ENCODE measurements at places on chromosomes 3 and 15. TPM values are rescaled to one million over a fixed set of nuclear protein-coding genes. Genes with fewer than 3 reads are reported as not detected.

DNA sequence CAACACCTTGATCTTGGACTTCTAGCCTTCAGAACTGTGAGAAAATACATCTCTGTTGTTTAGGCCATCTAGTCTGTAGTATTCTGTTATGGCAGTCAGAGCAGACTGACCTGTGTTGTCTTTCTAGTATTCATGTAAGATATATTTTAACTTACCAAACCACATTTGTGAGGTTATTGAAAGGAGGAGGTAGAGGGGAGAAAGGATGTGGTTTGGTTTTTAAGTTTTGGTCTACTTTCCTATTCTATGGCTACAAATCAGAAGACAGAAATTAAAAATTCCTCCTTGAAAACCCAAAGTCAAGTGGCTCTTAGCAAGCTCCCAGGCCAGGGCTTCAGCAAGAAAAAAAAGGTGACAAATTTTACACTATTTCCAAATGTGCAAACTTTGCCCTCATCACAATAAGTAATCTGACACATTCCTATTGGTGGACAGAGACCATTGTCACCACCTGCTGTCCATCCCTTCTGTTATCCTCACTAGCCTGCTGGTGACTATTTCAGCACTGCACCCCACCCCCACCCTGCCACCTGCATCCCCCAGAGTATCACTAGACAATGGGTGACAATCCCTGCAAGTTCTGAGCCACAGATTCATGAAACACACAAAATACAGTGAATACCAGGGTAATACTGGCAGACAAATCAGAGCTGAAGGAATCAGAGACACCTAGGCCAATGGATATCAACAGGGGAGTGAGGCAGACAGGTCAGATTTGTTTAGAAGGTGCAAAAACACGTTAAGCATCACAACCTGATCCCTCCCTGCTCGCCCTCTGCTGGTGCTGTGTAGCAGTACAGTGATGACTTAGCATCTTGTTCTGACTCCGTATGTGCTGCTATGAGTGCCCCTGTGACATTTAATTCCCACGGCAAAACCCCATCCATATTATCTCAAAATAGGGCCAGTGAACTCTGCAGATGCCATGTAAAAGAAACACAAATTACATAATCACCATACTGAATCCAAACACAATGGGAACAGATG lies 79.0 kb upstream of the DCLK3 start:
- no peaks in the 10 kb centered on the region for H3K36me3 ChIP-seq
- no peak overlapping the region for H3K27ac ChIP-seq
- H3K4me1 ChIP-seq = no peaks in the 10 kb centered on the region

DNA sequence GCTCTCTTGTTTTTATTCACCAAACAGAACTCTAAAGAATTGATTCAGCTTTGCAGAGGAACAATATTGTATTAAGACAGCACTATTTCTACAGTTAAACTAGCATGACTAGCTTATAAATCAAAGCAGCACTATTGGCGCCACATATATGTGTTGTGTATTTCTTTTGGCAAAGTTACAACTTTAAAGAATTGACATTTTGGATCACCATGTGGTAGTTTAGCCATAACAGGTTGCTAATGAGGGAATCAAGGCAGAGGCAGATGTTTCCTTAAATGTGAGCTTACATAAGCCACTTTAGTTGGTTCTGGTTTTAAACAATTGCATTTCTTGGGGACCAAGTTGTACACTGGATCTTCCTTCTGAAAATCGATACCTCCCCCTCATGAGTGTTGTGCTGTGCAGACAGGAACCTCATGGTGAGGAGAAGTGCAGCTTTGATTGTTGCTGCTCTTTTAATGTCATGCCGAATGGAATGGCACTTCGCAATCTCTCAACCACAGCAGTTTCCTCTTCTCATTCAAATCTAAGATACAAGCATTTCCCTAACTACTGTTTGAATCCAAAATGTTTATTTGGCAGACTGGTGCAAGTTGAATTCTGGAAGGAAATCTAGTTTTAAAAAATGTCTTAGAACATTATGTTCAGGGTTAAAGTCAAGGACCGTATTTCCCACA lies 151.2 kb downstream of the MYRIP start:
- H3K36me3 ChIP-seq = no peaks in the 10 kb centered on the region
- H3K27me3 ChIP-seq = no peaks in the 10 kb centered on the region
- no peak overlapping the region for H3K4me3 ChIP-seq
- no peak overlapping the region for H3K27ac ChIP-seq

DNA sequence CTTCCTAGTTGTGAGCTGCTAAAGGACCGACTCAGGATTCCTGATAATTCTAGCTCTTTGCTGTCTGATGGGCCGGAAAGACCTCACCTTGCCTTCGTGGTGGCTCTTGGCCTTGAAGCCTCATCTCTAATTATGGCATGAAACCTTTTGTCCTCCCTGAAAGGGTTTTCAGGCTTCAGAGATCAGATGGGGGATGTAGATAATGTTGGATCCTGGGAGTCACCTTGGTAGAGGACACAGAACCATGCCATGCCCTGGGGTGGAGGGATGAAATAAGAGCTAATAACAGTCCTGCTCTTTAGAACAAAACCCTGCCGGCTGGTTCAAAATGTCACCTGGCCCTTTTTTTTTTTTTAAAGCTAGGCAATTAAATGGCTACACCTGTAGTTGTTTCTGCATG lies 50.8 kb upstream of the SYN2 start:
- DNase-seq = no peak
- no peak overlapping the region for H3K27ac ChIP-seq
- H3K4me3 ChIP-seq = no peak overlapping the region
- no peaks in the 10 kb centered on the region for H3K4me1 ChIP-seq
- H3K36me3 ChIP-seq = no peaks in the 10 kb centered on the region
- H3K27me3 ChIP-seq = peaks cover 12% of the 10 kb centered on the region

GRCh38 chr15:101172501-101173071 lies 79.3 kb downstream of the CHSY1 start:
- no peak for DNase-seq
- no peak overlapping the region for H3K27ac ChIP-seq
- H3K36me3 ChIP-seq = 0 out of 3 replicates have a peak, but pooled peaks cover 6% of the 10 kb centered on the region
- peaks cover 35% of the 10 kb centered on the region for H3K4me1 ChIP-seq

DNA sequence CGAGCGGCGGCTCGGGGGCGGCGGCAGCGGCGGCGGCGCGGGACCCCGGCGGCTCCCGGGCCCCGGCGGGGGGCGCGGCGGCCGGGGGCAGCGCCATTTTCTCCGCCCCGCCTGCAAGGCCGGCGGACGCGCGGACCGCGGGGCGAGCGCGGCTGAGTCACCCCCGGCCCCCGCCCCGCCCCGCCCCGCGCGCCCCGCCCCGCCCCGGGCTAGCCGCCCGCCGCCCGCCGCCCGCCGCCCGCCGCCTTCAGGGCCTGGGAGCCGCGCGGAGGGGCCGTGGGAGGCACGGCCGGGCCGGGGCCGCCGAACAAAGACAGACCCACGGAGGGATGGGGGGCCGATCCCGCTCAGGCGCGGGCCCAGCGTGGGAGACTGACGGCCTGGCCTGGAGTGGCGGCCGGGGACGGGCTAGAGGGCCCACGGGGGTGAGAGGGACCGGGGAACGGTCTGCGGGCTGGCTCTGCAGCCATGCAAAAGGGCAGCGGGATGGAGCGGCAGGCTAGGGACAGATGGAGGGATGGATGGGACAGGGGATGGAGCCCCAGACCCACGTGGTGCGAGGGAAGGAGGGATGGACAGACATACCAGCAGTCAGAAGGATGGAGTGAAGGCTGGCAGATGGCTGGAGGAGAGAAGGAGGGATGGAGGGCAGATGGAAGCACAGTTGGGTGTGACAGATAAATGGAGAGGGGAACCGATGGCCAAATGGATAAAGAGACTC lies at the start of gene EIF4E3:
TSS of gene EIF4E3 (minus strand) at position 132 of the 721 bp plus-strand sequence. CDS start at position 97, 35 bp downstream.
- DNase-seq = peak; percentile 43
- no peaks in the 10 kb centered on the region for H3K4me1 ChIP-seq
- H3K27ac ChIP-seq = no peak within 1 kb of the TSS
- peaks cover 24% of the 10 kb centered on the region for H3K27me3 ChIP-seq
- no peaks in the 10 kb centered on the region for H3K36me3 ChIP-seq
- H3K4me3 ChIP-seq = peak within 1 kb of the TSS; percentile 57

SUSD5 gene
- total RNA-seq = not detected

Measured in K562 (cell line).